Ecto neural progenitor cell (in vitro differentiated cells): ENCODE measurements at places on chromosomes 6 and 20.

GRCh38 chr6:128601060-128601459 lies 80.7 kb upstream of the PTPRK start:
- no peak for DNase-seq

GRCh38 chr20:23349338-23350195 lies 1.0 kb upstream of the NXT1 start:
- no peak for DNase-seq

DNA sequence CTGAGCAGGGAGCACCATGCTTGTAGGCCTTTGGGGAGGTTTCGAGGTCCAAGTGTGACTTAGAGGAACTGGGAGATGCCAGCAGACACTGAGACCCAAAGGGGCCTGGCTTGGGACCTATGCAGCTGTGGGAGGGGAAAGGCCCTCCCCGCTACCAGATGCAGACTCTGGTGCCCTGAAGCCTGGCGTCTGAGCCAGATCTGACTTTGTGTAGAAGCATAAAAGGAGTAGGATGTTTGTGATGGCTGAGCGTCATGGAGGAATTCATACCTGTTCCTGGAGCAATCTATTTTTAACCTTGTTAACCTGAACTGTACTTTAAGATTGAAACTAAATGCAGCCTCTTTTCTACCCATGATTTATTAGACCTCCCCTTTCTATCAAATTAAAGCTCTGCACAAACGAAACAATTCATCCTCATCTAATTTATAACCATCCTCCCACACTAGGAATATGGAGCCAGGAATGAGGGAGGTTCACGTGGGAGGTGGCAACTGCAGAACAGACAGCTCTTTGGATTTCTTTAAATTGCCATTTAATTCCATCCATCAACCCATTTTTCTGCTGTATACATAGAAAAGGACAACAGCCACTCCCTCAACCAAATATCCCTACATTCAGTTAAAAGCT lies 172.6 kb upstream of the AGPAT4 start:
- DNase-seq, result no peak

DNA sequence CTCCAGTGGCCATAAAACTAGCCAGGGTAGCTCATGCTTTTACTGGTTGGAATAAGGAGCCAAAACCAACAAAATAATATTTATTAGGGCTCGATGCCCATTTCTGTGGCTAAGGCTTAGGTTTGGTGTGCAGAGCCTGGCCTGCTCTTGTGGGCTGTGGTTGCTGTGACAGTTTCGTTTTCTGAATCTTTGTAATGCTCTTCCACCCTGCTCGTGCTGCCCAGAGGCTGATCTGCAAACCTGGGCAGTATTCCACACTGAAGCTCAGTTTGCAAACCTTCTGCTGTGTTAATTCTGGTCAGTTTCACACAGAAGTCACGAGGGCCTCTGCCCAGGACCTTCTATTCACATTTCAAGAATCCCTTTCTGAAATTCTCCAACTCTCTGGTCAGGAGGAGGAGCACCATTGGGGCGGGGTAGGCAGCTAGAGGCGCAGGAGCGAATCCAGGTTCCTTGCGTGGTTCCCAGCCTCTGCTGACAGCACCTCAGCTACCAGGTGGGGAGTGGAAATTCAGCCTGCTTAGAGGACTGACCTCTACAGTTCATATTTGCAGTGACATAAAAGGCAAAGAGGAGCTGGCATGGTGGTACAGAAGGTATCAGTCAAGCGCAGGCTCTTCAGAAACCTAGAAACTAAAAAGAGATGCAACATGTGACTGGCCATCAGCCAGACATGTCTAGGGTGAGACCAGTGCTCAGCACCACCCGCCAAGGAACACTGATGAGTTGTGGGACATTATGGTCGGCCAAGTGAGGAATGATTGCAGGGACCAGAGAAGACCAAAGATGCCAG lies 14.3 kb upstream of the C20orf144 start:
- no peak for DNase-seq

DNA sequence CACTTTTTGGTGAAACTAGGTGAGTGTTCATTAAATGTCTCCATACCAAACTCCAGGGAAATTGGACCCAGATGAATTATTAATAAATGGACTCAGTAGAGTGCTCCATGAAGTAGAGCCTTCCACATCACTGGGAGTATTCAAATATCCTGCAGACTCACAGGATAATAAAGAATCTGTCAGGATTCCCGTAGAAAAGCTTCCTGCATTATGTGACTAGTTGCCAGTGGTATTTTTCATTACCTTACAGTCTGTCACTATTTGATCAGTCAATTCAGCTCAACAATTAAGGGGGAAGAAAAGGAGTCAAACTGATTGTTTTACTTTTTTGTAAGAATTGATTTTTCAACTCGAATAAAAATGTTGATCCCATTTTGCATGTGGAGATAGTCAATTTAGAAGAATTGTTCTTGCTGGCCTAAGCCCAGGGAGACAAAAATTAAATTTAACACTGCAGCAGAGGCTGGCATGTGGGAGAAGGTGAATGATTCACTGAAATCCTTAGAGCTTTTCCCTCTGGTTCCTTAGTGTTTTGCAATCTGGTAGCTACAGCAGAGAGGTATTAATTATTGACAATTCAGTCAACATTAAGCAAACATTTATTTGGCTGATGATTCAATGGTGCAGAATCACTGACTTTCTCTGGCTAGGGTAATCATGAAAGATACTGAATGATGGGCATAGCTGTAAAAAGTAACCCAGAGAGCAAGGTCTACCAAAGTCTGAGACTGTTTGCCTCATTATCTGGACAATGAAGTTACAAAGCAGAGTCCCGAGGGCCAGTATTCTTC lies 442.4 kb downstream of the CD83 start:
- DNase-seq, result no peak

DNA sequence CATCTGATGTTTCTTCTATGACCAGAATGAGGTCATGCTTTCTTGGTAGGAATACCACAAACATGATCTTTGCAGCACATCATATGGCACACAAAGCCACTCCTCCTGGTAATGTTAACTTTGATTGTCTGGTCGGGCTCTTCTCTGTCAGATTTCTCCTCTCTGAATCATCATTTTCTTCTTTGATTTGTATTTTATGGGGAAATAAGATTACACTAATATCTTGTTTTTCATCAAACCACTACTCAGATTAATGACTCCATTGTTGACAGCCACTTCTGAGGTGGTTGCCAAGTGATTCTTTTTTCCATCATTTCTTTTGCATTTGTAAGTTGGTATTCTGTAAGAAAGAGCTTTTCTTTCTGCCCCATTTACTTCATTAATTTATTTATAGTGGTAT lies 29.5 kb downstream of the TRMT11 start:
- DNase-seq, result no peak

GRCh38 chr20:56690531-56691175 lies 61.5 kb downstream of the TFAP2C start:
- DNase-seq, result no peak

- no peak for DNase-seq
Observed at GRCh38 chr20:64080813-64081623, 1.1 kb downstream of the OPRL1 start.

- DNase-seq, result no peak
Observed at GRCh38 chr6:10951675-10952282, 64.9 kb downstream of the SYCP2L start.

DNA sequence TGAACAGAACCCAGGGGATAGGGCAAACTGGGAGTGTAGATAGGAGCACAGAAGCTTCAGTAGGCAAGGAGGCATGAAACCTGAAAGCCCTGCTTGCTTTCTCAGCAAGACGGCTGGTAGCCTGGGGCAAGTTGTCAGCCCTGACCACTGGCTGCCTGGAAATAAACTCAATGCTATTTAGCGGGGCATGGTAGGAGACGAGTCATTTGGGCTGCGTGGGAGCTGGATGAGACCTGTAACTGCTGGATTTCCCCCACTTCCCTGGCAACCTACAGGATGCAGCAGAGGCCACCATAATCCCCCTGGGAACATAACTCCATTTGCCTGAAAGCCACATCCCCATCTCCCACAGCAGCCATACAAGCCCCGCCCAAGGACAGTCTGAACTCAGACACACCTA lies 332.6 kb upstream of the TBX18 start:
- DNase-seq, result no peak

DNA sequence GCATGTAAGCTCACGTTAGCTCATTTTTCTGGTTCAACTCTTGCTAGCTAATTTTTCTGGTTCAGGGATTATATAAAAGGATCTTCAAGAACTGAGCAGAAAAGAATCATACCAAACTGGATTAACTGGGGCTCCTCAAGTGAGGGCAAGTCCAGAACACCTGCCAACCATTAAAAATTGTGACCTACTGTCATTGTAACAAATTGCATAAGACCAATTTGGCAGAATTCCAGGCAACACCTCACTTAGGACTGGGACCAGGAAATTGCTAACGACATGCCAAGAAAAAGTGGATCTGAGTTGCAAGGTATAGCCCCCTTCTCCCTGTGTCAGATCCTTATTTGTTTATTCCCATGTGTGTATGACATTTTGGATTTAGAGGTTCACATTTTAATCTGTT lies 216.6 kb downstream of the HIVEP2 start:
- no peak for DNase-seq

GRCh38 chr6:121770943-121771342 lies 335.5 kb downstream of the GJA1 start:
- DNase-seq, result no peak

- no peak for DNase-seq
Observed at GRCh38 chr6:42287756-42288155, 70.1 kb upstream of the MRPS10 start.

GRCh38 chr20:20266552-20266951 lies 101.4 kb upstream of the INSM1 start:
- no peak for DNase-seq

DNA sequence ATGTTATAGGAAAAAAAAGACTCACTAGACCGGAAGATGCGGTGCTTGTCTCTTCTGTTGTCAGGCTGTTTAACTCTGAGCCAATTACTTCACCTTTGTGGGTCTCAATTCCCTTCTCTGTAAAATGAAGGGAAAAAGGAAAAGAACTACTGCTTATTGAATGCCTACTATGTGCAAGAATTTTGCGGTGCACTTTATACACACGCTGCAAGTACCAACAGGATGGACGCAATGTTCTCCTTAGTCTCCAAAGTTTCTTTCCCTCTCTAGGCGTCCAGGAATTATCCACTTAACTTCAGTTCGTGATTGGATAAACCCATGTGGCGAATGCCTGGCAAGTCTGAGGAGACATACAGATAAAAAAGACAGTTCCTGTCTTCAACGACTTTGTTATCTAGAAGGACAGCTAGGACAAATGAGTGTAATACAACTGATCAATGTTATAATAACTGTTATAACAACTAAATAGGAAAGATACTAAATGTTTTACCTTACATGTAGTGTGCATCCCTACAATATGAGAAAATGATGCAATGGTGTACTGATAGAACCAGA lies 69.0 kb upstream of the JARID2 start:
- DNase-seq, result no peak

GRCh38 chr6:32187009-32187709 lies 2.8 kb downstream of the PBX2 start:
- no peak for DNase-seq

DNA sequence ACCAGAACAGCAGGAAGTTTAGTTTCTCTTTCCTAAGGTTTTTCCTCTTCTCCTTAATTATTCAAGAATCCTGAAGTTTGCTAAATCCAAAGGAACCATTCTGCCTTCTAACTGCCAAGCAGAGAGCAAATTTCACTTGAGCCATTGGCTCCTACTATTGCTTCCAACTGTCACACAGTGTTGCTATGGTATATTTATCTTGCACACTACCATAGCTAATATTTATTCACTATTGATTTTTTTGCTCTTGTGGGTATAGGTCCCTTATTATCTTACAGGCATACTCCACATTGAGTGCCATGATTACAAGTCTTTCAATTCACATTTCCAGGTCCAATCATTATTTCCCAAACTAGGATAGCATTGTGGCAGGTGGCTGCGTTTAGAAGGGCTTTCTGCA lies 266.7 kb upstream of the FLRT3 start:
- DNase-seq, result no peak

DNA sequence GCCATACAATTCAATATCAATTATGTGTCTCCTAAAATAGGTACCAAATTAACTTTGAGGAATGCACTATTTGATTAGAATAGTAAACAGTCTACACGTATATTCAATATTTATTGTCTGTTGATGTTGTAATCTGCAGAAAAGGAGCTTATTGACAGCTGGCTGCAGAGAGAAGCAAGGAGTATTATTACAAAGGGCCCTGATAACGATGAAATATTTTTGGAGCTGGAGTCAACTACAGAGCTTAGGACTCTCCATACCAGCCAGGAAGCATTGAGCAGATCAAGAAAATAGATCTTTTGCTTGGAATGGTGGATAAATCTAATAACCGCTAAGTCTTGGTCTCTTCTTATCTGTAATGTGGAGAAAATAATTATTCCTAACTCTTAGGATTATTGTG lies 25.5 kb downstream of the ABRACL start:
- no peak for DNase-seq

- DNase-seq, result no peak
Observed at GRCh38 chr20:8492173-8492572, 360.1 kb downstream of the PLCB1 start.

GRCh38 chr20:33871362-33871761 lies 60.2 kb downstream of the CHMP4B start:
- DNase-seq, result no peak

DNA sequence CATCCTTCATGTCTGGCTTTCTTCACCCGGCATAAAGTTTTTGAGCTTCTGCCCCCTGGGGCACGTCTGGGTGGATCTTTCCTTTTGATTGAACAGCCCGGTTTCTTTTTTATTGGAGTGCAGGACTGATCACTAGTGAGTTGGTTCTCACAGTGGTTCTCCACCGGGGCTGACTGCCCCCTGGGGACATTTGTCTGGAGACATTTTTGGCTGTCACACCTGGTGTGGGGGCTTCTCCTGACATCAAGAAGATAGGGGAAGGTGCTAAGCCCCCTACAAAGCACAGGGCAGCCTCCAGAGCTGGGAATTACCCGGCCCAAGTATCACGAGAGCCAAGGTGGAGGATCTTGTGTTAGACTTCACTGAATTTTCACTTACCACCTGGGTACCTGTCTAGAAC lies 25.7 kb upstream of the IRF4 start:
- no peak for DNase-seq

DNA sequence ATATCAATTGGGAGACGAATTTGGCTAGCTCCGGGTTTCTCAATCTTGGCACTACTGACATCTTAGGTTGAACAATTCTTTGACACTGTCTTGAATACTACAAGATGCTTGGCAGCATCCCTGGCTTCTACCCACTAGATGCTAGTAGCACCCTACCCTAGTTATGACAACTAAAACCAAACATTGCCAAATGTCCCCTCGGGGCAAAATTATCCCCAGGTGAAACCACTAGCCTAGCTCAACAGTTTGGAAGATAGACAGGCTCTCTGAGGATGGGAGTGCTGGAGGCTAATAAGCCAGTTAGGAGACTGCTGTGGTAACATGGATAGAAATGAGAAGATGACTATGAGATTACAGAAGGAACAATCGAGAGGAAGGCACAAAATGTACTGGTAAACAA lies 20.9 kb downstream of the CCNC start:
- no peak for DNase-seq

DNA sequence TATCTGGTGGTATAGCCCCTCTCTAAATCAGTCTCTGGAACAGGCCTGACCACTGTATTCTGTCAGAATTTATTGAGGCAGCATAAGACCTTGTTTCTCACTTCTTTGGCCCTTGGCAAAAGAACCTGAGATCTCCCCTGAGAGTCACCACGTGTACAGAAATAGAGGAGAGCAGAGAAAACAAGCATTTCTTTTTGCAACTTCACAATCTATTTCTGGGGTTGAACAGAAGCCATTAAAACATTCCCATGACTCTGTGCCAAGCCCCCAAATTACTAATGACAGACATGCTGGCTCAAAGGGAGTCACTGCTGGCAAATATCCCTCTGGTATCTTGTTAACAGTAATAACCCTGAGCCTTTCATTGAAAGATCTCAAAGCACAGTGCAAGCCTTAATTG lies 395.3 kb downstream of the MAFB start:
- no peak for DNase-seq

- no peak for DNase-seq
Observed at GRCh38 chr20:33053291-33054106, at the start of gene BPIFB3. BPIFB3 (plus strand) TSS chr20:33053903; CDS start chr20:33055436, 1,533 bp downstream.
